NCI-H748 treated with DMSO at 0.1 percent for 48 hours (cell line): ENCODE measurements at places on chromosomes 1 and 21.

DNA sequence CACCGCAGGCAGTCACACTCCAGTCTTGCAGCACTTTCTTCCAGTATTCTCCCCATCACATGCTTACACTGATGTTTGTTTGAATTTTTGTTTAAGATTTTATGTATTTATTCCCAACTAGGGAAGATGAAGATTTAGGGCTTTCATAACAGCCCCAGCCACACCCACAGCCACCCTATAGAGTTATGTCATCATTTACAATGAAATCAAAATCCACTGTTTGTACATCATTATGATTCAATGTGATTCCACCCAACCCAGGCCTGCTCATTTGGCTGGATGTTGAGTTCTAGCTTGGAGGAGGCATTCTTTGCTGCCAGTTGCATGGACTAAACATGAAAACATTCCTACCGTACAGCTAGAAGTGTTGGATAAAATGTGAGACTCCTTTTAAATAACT, 35.8 kb downstream of the RIPK4 start:
- no peak for DNase-seq

GRCh38 chr1:51784997-51785421, 93.5 kb downstream of the NRDC start:
- no peak for DNase-seq

GRCh38 chr1:48208251-48208650, 14.3 kb upstream of the SLC5A9 start:
- no peak for DNase-seq

DNA sequence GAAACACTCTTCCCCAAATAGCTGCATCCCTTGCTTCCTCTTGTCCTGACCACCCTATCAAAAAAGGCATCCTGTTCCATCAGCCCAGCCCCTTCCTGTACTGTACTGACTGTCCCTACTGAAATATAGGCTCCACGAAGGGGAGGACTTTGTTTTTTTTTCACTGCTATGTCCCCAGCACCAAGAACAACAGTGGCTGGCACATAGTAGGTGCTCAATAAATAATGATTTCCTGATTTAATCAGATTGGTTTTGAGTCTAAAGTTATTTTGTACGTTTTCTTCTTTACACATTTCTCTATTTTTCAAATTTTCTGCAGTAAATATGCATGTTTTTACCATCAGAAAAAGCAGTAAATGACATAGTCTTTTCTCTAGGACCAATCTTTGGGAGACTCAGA, 73.9 kb downstream of the CD58 start:
- DNase-seq: no peak

DNA sequence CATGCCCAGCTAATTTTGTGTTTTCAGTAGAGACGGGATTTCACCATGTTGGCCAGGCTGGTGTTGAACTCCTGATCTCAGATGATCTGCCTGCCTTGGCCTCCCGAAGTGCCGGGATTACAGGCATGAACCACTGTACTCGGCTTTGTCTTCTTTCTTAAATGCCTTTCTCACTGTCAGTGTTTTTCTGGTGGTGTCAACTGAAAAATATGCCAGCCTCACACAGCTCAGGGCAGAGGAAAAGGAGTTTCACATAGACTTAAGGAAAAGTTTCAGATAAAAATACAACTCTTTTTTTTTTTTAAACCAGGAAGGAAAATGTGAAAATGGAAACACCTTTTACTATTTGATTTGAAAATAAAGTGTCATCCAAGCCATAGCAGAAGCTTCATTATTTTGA, 4.6 kb upstream of the MAB21L3 start:
- no peak for DNase-seq

GRCh38 chr1:23627069-23627735, 64.4 kb upstream of the RPL11 start:
- no peak for DNase-seq

- DNase-seq: no peak
Measured at GRCh38 chr1:26302733-26303405, 3.6 kb downstream of the UBXN11 start.

- no peak for DNase-seq
Measured at GRCh38 chr1:84949664-84950063, 47.2 kb downstream of the MCOLN2 start.

DNA sequence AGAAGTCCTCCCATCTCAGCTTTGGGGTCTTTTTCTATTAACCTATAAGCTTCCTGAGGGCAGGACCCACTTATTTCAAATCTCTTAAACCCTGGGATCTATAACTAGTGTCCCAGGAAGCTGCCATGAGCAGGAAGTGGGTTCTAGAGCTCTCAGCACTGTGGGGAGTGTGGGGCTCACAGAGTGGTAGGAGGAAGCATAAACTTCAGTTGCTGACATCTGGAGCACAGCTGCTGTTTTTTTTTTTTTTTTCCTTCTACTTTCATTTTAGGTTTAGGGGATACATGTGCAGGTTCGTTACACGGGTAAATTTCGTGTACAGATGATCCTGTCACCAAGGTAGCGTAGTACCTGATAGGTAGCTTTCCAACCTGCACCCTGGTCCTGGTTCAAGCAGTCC, 59.3 kb downstream of the AK4 start:
- no peak for DNase-seq

GRCh38 chr1:22567994-22568393, 4.7 kb downstream of the EPHA8 start:
- DNase-seq: no peak

- no peak for DNase-seq
Measured at GRCh38 chr1:214331827-214332423, 51.0 kb downstream of the SMYD2 start.

DNA sequence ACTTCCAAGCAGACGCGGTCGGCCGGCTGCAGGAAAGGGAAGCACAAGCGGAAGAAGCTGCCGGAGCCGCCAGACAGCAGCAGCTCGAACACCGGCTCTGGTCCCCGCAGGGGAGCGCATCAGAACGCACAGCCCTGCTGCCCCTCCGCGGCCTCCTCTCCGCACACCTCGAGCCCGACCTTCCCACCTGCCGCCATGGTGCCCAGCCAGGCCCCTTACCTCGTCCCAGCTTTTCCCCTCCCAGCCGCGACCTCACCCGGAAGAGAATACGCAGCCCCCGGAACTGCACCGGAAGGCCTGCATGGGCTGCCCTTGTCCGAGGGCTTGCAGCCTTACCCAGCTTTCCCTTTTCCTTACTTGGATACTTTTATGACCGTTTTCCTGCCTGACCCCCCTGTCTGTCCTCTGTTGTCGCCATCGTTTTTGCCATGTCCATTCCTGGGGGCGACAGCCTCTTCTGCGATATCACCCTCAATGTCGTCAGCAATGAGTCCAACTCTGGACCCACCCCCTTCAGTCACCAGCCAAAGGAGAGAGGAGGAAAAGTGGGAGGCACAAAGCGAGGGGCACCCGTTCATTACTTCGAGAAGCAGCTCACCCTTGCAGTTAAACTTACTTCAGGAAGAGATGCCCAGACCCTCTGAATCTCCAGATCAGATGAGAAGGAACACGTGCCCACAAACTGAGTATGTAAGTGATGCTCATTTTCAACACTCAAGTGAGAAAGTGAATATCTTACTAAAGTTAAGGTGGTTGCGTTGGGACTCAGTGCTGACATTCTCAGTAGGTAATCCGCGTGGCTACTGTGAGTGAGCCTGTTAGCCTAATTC, 25.5 kb downstream of the UTS2 start:
- no peak for DNase-seq

DNA sequence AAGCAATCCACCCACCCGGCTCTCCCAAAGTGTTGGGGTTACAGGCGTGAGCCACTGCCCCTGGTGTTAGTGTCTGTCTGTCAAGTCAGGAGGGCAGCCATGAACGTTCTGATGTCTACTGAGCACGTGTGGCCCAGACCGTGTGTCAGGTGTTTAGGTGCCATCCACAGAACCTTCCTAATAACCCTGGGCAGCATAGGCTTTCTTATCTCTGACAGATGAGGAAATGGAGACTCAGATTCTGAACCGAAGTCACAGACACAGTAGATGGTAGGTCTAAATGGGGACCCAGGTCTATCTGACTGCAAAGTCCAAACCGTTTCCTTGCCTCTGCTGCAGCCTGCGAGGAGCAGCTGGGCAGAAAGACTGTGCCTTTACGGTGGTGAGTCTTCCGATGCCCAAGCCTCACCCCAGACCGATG, 622 bp upstream of the IL6R start:
- DNase-seq: no peak

GRCh38 chr1:19650416-19651140, 6.5 kb downstream of the NBL1 start:
- no peak for DNase-seq

DNA sequence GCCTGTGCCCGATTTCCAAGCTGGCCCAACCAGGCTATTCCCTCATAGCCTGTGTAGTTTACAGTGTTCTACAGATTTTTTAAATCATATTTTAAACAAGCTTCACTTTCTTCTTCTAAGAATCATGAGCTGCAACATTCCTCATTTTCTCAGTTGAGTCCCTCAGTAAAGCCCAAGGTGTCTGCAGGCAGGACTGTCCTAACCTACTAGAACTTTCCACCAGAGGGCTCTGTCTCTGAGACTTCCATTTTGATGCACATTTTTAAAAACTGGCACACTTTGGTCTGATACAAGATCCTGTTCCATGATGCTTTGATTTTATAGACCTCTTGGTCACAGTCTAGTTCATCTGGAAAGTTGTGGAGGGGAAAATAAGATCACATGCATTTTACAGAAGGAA, 21.6 kb upstream of the SLAMF6 start:
- DNase-seq: no peak

- DNase-seq: no peak
Measured at GRCh38 chr21:43846430-43846829, 18.6 kb upstream of the AGPAT3 start.
